ENCODE measurements at places on chromosomes 5 and 9.
A peak's percentile ranks its signal among the peaks of the same experiment; 100 is the strongest.

DNA sequence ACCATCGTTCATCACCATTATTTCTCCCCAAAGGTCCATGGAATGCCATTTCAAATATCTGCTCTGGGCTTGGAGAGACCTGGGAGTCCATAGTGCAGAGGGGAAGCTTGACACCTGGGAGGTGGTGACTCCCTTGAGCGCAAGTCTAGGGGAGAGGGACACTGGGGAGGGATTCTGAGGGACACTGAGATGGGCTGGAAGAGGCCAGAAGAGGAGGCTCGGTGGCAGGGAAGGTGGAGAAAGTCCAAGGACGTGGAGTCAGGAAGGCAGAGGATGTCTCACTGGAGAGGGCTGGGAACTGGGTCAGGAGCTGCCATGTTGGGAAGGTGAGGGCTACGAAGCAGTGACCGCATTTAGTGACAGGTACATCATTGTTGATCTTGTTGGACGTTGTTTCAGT is 160.3 kb upstream of the MVB12B start:
- no peak for DNase-seq

- DNase-seq: no peak
Measured at GRCh38 chr5:130166839-130167490, 262.7 kb downstream of the CHSY3 start.

DNA sequence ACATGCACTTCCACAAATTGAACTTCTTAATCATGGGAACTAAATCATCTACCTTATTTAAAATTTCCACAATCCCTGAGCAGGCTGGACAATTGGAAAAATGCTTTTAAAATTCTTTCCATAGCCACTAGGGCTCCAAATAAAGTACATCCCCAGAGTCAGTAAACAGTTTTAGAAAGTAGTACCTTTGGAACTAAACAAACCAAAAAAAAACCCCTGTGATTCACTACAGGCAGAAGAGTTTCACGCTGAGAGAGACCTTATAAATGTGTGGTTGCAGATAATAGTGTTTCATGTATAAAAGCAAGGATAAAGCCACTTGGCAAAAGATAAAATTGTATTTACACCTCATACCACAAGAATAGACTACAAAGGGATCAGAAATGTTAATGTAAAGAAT is 11.8 kb upstream of the HMGCR start:
- DNase-seq: peak; percentile 35

DNA sequence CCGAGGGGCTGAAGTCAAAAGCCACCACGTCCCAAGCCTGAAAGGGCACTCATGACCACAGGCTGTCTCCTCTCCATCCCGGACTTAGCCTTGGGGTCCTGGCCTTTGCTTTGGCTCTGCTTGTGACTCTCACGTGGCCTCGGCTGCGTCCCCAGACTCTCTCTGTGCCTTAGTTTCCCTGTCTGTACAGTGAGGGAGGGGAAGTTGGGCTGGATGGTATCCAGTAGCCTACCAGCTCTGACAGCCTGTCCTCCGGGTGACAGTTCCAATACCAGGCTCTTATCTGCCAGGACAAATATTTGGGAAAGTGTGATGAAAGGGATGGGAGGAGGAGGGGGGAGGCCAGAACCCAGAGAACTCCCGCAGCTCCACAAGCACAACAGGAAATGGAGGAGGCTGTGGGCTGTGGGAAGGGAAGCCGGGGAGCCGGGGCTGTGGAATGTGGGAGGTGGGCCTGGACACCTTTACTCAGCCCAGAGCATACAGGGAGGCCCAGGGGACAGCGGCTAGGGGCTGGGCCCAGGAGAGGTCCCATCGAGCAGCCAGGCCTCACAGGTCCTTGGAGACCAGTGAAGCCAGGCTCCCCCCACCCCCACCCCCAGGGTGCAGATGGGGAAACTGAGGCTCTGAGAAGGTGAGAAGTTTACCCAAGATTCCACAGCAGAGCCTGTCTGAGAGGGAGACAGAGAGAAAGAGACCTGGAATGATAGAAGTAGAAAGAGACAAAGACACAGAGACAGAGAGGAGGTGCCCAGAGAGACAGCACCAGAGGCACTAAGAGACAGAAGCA is 18.3 kb downstream of the PDGFRB start:
- DNase-seq: no peak

GRCh38 chr9:10168241-10168640 is 444.6 kb downstream of the PTPRD start:
- no peak for DNase-seq

GRCh38 chr9:3962496-3962895 is 337.4 kb downstream of the GLIS3 start:
- DNase-seq: no peak

DNA sequence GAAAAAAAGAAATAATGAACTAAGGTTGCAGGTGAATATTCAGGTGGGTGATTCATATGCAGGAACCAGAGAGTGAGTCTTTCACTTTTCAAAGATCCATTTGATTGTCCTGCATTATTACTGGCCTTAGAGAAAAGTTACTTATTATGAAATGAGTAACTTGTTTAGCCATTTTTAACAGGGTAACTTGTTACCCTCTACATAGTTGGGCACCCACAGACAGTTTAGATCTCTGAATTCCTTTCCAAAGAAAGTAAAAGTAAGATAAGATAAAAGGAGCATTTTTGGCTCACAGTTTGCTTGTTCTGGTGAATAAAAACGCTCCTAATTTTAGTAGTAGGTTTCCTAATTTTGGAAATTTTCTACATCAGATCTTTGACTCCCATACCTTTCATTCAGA is 54.1 kb upstream of the DAB2 start:
- DNase-seq: no peak

DNA sequence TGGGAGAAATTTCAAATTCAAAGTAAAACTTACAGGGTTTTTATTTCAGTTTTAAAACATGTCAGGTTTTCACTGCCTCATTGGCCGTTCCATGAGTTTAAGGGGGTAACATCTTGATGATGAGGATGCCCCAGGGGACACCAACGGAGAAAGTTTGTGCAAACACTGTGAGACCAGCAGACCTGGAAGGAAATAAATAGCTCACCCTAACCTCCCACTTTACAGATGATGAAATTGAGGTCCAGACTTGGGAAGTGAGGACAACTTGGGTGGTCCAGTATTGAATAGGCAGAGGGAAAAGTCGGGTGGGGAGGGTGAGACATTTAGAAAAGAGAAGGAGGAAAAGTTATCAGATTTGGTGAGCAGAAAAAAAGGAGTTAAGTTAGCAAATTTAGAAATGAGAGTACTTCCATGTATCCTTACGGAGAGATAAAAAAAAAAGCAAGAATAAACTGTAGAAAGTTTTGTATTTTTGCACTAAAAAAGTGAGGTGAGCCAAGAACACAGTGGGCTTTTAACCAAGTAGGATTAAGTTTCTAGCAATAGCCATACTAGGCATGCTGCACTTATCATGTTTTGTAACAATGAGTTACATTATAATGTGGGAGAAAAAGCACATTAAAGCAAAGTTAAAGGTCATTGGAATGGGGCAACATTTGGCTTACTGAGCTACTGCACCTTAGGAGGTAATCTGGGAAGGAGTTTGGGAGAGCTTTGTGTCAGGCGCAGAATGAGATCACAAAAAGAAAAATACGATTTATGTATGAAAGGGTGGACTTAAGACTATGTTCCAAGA is 125.1 kb downstream of the GAS1 start:
- DNase-seq: no peak

DNA sequence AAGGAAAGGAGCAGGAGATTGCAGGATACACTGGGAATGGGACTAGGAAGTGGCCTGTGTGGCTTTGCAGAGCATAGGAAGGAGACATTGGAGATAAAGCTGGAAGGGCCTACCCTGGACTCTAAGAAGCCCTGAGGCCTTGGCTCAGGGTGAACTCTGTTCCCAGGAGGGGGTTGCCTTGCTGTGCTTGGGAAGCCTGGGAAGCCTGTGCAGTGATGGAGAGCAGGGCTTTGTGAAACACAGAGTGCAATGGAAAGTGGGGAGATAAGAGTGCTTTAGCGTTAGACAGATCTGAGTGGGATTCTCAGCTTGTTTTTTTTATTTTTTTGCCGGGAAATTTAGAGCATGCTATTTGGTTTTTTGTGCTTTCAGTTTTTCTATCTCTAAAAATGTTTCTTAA is 437.8 kb downstream of the KDM4C start:
- DNase-seq: no peak

DNA sequence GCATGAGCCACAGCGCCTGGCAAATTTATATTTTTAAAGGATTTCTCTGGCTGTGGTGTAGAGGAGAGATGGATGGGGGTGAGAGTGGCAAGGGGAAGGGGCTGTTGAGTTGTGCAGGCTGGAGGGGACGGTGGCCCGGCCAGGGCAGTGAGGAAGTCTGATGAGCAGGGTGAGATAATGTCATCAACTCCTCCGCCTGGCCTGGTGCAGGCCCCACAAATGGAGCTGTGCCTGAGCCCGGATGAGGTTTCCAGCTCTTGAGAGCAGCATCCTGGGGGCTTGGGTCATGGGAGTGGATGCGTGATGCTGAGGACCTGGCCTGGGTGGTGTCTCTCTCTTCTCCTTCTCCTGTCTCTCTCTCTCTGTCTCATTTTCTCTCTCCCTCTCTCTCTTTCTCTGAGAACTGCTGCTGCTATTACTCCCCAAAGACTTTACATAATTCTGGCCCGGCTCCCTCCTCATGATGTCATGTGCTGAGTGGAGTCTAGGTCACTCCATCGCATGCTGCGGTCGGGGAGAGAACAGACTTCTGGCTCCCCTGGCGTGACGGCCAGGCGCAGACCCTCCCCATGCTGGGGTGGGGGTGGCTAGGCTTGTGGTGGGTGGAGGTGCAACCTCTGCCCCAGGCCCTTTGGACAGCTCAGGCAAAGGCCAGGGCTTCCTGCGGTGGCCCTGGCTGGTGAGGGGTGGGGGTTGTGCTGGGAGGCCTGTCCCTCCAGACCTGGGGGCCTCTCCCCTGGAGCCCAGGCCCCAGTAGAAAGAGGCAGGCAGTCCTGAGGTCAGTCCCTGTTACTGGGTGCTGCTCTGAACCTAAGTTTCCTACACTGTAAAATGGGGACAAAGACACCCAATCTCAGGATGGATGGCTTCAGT is 26.4 kb downstream of the FGF18 start:
- no peak for DNase-seq

GRCh38 chr9:121814594-121814993 is 163.2 kb downstream of the DAB2IP start:
- no peak for DNase-seq

GRCh38 chr5:134236318-134236717 is 10.4 kb upstream of the PPP2CA start:
- no peak for DNase-seq

- no peak for DNase-seq
Measured at GRCh38 chr5:79069488-79070349, at the start of the genes BHMT2 and DMGDH. Gene BHMT2, plus strand, starts transcription at chr5:79069767. Its CDS starts 16 bp downstream, at chr5:79069783. Gene DMGDH, minus strand, starts transcription at chr5:79069674. Its CDS starts 54 bp downstream, at chr5:79069620.

GRCh38 chr5:124634741-124635323 is 111.6 kb downstream of the ZNF608 start:
- DNase-seq: no peak

- no peak for DNase-seq
Measured at GRCh38 chr5:155676967-155677366, 650.0 kb upstream of the SGCD start.

DNA sequence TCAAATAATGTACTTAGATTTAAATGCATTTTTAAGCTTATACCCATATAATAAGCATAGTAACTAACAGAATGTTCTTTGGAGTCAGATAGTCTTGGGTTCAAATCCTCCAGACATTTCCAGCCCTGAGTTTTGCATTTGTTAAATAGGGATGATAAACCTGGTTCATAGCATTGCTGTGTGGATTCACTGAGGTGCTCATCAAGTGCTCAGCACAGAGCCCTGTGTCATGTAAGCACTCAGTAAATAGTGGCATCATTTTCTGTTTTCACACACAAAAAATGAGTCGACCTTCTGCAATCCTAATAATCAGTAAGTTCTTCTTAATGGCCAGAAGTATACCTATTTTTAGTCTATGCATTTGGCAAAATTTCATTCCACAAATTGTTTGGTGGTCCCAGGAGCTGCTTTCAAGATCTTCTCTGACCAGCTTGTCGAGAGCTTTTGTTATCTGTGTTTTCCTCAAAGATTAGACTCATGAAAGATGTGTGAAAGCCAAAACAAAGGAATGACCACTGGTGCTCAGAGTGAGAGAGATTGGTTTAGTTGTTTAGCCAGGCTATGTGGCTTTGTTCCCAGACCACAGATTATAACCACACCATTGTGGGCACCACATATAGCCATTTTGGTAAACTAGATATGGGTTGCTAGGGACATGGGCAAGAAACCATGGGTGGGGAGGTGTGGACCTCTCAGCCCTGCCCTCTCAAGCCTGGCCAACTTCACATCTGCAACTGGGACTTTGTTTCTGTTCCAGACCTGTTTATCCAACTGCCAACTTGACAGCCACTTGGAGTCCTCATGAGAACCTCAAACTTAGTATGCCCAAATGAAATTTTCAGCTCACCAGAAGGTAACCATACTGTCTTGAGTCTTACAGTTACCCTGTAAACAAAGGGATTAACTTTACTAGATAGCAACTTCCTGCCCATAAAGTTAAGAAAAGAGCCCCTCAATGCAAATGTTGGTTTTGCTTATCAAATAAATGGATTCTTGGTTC is 45.0 kb downstream of the DOCK8 start:
- DNase-seq: no peak

GRCh38 chr5:164600274-164600673 is 1094.9 kb downstream of the MAT2B start:
- no peak for DNase-seq

DNA sequence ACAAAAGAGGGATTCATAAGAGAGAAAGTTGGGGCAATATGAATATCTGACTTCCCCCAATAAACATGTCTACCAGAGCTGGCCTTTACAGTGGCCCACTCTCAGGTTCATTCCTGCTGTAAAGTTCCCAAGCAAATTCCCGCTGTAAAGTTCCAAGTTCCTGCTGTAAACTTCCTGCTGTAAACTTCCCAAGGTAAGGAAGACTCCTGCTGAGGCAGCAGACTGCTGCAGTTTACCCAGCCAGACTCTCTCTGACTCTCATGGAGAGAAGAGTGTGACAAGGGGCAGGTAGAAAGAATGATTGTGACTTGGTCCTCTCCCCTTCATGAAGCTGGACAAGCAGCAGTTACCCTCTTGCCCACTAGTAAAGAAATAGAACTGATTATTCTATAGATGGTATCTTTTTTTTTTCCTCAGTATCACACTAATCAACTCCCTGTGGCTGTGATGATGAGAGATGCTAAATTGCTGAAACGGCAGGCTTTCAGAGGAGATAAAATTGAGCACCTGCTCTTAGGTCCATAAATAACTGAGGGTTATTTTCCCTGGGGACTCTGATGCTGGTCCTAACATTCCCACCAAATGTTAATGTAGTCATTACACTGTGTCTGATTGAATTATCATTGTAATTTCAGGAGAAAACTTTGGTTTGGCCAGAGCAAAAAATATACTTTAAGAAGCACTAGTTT is 220.4 kb downstream of the PARP8 start:
- no peak for DNase-seq

DNA sequence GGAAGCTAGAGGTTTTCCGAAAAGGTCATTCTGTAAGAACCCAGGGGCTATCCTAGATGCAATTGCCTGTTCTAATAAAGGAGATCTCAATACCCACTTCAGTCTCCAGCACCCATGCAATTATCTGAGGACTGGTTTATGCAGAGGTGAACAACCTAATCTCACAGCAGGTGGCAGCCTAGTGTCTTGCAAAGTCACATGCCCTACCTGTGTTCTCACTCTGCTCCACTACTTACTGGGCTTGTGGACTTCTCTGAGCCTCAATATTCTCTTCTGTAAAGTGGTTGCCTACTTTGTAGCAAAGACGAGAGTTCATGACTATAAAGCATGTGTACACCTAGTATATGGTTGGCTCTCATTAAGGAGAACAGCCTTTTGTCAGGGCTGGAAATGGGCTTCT is 21.0 kb upstream of the ALDH1B1 start:
- no peak for DNase-seq

Measured in Jurkat, Clone E6-1 (cell line).